T47D (cell line): ENCODE measurements at places on chromosomes 1 and 21.
A peak's percentile ranks its signal among the peaks of the same experiment; 100 is the strongest.

DNA sequence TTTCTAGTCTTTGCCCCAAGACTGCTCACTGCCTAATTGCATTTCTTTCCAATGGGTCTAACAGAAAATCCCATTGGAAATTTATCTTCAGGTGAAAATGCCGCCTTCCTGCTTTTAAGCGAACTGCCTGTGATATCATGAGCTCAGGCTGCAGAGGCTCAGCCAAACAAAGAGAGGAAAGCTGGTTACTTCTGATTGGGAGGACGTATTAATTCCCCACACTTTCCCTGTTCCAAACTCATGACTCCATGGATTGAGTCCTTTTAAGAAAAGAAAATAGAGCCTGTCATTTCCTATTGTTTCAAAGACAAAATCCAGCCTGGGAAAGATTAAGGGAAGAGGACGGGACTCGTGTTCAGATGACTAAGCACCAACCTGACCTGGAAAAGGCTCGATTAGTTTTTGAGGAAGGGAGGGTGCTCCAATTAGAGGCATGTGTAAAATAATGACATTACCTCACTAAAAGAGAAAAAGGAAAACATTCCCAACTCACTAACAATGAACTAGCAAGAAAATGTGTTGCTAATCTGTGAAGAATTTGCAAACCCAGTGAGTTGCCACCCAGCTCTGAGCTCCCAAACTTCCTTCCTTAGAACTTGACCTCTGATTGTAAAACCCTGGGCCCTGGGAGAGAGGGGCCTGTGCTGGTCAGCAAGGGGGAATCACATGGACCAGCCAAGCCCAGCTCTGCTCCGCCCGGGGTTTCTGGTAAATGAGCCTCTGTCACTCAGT lies 61.2 kb downstream of the TCP10L start:
- no peak for DNase-seq

DNA sequence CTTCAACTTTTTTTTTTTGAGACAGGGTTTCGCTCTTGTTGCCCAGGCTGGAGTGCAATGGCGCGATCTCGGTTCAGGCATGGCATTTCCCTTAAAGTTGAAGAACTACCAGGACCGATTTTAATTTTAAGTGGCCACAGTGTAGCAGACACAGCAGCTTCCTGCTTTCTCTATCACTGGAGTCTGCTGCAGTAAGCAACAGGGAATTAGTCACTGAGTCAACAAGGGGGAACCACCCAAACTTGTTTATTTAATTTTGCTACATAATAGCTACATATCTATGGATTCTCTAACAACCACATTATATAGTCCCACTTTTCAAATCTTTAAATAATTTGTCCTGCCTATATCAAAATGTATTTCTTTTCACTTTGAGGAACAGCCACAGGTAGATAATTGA lies 12.5 kb upstream of the TNNI3K start:
- DNase-seq = no peak

- DNase-seq = no peak
These were observed 266.6 kb upstream of the CAMK1G start for GRCh38 chr1:209316929-209317328.

- no peak for DNase-seq
These were observed 40.4 kb downstream of the GNG12 start for GRCh38 chr1:67792741-67793458.

DNA sequence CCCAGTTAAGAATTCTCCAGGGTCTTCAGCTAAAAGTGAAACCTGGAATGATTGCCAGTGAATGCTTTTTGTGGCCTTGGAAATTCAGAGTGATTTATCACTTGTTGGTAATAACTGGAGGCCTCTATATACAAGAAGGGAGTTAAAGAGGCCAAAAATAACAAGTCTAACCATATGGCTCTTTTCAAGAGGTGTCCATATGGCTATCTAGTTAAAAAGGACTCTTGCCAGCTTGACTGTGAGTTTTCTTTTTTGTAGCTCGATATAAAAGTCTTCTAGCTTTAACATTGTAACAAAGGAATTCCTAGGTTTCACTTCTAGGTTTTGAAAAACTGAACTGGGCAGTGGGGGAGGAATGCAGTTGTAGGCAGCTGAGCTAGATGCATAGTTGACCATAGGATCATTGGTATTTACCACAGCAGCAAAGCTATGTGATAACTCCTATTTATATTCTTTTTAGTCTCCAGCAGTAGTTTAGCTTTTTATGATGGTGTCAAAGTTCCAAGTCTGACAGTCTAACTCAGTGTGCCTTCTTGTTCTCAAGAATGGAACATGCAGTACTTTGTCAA lies 44.4 kb downstream of the CACHD1 start:
- DNase-seq = no peak

GRCh38 chr1:206742719-206743383 lies 27.7 kb upstream of the IL19 start:
- DNase-seq = no peak

- DNase-seq = no peak
These were observed 66.3 kb downstream of the SLC27A3 start for GRCh38 chr1:153841463-153841994.

DNA sequence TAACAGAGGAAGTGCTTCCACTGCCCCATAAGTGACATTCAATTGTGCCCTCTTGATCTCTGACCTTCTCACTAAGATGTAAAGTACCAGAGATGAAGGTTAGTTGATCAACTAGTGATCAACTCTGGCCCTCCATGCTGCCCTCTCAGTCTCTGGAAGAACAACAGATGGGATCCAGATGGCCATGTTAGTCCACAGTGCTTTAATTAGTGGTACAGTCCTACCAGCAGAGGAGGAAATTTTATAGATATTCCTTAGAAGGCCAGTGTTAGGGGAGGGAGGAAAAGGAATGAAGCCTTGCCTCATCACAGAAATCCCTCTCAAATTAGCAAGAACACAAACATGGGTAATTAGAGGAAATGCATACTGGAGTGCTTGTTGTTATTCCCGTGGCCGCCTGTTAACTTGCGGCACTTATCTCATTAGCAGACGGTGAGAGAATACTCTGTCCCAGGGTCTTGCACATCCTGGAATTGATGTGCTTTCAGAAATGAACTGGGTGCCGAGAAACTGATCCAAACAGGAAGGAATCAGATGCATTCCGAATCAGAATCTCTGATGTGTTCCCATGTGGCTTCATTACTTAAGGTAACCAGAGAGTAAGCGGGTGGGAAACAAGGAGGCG lies 91.1 kb upstream of the RGS4 start:
- no peak for DNase-seq

DNA sequence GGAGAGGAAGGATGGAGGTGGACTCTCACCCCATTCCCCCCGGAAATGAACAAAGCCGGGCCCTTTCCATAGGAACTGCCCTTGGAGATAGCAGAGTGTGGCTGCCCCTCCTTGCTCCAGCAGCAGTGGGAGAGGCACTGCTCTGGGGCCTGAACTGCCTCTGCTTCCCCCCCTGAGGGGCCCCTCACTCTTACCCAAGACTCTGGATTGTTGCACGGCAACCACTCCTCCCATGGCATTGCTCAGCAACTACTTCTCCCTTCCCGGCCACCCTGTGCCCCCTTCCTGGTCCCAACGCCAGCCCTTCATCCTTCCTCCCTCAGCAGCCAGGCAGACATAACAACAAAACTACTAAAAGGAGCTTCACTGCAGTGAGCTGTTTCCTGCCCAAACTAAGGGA lies 3.0 kb upstream of the ACKR1 start:
- no peak for DNase-seq

DNA sequence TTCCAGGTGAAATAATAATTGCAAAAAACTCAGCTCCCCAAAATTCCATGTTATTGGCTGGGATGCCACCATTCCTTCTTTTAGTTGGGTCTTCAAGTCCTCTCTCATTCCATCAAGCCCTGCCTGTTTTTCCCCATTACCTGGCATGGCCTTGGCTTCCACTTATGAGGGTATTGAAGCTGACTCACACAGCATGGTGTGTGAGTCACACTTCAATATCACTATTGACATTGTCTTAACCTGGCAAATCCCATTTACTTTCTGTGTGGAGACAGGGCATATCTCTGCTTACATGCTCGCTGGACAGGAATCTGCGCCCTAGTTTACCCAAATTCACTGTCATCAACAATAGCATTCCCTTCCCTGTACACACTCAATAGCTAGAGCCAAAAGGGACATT lies 1806.8 kb downstream of the BRINP3 start:
- no peak for DNase-seq

DNA sequence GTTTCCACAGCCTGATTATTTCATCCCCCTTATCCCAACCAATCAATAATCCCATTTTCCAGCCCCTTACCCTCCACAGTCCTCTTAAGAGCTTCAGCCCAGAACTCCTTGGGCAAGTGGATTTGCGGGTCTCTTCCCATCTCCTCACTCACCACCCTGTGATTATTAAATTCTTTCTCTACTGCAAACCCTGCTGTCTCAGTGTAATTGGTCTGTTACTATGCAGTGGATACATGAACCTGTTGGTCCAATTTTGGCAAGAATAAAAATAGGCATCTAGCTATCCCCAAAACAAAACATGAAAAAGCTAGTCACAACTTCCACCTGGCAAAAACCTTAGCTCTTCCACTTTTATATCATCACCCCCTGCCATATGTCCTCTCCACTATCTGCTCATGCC lies 36.2 kb upstream of the TNFSF4 start:
- DNase-seq = no peak

DNA sequence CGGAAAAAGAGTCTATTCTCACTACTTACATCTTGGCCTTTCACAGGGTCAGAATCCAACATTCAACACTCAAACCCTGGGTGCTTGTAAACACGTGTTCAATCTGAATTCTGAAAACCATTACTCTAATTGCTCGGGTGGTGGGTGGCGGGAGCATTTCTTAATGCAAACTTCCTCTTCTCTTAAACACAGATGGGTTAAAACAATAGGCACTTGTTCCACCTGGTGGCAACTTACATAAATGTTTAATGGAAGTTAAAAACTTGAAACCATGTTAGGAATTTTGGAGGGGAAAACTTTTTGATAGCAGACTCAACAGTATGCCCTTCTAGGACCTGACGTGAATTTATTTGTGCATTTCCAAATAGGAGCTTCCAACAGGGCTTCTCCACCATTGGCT lies 23.4 kb upstream of the TDRD10 start:
- DNase-seq = peak; percentile 57

DNA sequence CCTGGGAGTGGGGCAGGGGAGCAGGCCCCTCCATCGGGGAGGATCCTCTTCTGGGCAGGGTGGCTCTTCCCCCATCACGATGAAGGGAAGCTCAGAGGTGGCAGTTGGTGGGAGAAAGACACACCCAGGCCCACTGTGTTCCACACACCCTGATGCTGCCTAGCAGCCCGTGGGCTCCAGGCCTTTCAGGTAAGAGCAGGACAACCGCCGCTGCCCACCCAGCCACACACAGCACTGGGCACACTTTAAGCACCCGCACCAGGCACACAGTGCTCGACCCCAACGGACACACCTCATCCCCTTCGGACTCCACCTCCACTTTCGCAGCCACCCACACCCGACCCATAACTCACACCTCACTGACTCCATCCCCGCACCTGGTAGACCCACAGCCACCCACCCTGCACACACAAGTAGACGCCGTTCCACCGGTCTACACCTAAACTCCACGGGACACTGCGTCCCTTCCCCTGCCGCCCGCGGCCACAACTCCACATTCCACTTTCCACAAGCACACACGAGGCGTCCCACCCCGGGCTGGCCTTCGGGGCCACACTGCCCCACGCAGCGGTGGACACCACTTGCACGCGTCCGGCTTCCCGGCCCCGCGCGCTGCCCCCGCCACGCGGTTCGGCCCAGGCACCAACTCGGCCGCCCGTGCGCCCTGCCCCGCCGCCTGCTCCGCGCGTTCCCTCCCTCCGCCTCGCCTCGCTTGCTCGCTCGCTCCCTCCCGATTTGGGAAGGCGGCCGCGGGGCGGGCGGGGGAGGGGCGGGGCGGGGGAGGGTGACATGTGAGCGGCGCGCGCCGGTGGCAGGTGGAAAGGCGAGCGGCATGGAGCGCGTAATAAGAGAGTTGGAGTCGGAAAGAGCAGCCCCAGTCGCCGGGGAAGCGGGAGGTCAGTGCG lies at the start of gene KCNQ4:
Gene KCNQ4, plus strand, starts transcription at position 787 of the 905 bp plus-strand sequence. CDS start 307 bp downstream, outside the sequence.
- peak; percentile 64 for DNase-seq

DNA sequence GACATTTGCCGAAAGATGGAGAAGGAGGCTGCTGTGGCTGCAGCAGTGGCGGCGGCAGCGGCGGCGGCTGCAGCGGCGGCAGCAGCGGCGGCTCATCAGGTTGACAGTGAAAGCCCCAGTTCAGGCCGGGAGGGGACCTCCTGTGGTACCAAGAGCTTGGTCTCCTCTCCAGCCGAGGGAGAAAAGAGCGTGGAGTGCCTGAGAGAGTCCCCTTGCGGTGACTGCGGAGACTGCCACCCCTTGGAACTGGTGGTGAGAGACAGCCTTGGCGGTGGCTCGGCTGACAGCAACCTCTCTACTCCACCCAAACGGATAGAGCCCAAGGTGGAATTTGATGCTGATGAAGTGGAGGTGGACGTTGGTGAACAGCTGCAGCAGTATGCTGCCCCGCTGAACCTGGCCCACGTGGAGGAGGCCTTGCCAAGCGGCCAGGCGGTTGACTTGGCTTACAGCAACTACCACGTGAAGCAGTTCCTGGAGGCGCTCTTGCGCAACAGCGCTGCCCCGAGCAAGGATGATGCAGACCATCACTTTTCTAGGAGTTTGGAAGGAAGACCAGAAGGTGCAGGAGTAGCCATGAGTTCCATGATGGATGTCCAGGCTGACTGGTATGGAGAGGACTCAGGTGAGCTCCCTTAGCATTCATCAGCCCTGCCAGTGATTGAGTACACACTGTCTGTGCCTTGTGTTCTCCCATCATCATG lies 6.3 kb downstream of the ZBTB8B start:
- no peak for DNase-seq

- peak; percentile 25 for DNase-seq
These were observed 957.0 kb downstream of the AMY1C start for GRCh38 chr1:104706631-104707147.

DNA sequence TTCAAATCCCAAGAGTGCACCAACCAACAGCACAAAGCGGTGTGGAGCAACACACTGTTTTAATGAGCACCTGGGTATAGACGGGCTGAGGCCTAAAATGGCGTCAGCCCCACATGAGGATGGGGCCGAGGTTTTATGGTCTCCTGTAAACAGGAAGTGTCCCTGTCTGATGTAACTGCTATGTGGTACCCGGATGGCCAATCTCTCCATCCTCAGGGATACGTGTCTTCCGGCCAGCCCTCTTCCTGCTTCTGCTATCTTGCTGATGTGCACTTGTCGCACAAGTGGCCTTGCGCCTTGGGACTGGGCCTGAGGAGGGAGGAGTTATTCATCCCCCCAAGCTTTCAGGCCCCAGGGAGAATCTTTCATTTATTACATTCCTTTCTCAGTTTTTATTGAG lies 73.5 kb downstream of the CNST start:
- DNase-seq = no peak

- DNase-seq = no peak
These were observed 52.4 kb downstream of the KCNJ6 start for GRCh38 chr21:37863842-37864241.

GRCh38 chr1:192534666-192535065 lies 40.9 kb upstream of the RGS1 start:
- no peak for DNase-seq

- DNase-seq = no peak
These were observed 65.1 kb upstream of the JUN start for GRCh38 chr1:58848818-58849411.
